HS-5 (cell line): ENCODE measurements at places on chromosomes 3 and 15.

DNA sequence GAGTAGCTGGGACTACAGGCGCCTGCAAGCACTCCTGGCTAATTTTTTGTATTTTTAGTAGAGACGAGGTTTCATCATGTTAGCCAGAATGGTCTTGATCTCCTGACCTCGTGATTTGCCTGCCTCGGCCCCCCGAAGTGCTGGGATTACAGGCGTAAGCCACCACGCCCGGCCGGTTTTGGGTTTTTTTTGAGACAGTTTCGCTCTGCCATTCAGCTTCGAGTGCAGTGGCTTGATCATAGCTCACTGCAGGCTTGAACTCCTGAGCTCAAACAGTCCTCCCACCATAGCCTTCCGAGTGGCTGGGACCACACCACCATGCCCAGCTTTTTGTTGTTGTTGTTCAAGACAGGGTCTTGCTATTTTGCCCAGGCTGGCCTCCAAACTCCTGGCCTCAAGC, 16.0 kb upstream of the SCAP start:
- no peak for DNase-seq

- DNase-seq = no peak
Measured at GRCh38 chr15:82176542-82176941, 86.0 kb downstream of the EFL1 start.

- DNase-seq = no peak
Measured at GRCh38 chr3:119239206-119239820, 1.4 kb downstream of the B4GALT4 start.

GRCh38 chr3:4580346-4581123, 87.4 kb downstream of the ITPR1 start:
- no peak for DNase-seq

- DNase-seq = peak; percentile 9
Measured at GRCh38 chr3:112030901-112031300, 3.6 kb upstream of the TMPRSS7 start.

DNA sequence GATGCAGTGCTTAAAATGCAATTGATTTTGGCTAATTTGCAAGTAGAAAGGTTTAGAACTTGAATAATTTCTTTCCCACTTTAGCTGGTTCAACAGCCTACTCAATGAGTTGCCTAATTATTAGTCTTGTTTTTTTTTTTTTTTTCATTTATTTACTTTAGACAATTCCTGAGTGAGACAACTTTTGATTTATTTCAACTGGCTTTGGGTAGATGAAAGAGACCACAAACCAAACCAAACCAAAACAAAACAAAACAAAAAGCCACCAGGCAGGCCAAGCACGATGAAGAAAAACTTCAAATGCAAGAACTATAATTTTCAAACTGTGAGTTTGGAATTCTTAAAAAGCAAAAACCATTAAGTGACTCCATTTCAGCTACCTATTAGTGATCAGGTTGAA, 469.9 kb downstream of the GBE1 start:
- no peak for DNase-seq

DNA sequence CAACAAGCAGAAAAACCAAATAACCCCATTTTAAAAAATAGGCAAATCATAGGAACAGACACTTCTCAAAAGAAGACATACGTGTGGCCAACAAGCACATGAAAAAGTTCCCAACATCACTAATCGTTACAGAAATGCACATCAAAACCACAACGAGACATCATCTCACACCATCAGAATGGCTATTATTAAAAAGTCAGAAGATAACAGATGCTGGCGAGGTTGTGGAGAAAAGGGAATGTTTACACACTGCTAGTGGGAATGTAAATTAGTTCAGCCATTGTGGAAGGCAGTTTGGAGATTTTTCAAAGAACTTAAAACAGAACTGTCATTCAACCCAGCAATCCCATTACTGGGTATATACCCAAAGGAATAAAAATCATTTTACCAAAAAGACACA, 60.7 kb downstream of the ABI3BP start:
- DNase-seq = no peak

- DNase-seq = no peak
Measured at GRCh38 chr3:72964633-72965032, 32.0 kb upstream of the PPP4R2 start.

DNA sequence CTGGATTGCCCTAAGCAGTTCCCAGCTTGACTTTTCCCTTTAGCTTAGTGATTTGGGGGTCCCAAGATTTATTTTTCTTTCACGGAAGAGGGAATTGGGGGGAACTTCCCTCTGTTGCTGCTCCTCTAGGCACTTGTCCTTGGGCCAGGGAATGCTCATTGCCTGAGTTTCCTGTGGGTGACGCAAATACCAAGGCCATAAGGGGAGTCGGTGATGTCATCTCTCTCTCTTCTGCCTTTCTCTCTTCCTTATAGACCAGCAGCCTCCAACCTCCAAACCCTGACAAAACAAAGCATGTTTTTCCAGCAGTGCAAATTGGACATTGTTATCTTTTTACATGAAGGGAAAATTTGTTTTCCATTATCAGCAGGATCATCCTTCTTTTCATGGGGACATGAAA, 120.2 kb downstream of the ITPR1 start:
- DNase-seq = no peak

GRCh38 chr3:93861017-93861416, 112.7 kb downstream of the PROS1 start:
- no peak for DNase-seq

GRCh38 chr15:60843482-60843881, 364.5 kb upstream of the ICE2 start:
- no peak for DNase-seq

GRCh38 chr15:51077221-51078153, 17.2 kb downstream of the TNFAIP8L3 start:
- no peak for DNase-seq

- no peak for DNase-seq
Measured at GRCh38 chr15:51588966-51589365, 33.6 kb downstream of the DMXL2 start.

DNA sequence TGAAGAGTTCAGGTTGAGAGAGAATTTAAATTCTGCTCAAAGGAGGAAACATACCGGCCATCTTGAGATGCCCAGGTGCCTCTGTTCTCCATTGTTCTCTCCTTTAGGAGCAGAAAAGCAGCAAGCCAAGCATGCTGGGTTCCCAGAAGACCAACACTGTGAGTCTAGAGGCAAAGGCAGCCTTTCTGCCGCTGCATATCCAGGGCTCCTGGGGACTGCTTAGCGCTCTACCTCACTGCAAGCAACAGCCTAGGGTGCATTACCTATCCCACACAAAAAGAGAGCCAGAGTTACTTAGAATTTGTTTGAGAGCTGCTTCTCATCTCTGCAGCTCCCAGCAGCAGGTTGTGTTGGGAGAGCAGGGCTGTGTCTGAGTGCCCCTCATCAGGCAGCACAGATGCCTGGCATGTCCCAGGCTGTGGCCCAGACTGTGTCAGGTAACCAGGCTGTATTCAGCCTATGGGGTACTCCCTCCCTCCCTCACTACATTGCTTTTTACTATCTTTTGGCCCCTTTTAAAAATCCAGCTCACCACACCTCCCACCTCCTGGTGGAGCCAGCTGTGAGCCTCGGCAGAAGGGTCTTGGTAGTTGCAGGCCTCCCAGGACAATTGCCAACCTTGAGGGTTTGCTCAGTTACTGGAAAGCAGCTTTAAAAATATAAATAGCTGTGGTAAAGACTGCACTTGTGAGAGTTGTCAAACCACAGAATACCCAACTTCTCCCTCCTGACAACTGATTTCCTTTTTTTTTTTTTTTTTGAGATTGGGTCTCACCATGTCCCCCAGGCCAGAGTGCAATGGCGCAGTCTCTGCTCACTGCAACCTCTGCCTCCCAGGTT, 30.2 kb downstream of the BCL2L10 start:
- DNase-seq = no peak

DNA sequence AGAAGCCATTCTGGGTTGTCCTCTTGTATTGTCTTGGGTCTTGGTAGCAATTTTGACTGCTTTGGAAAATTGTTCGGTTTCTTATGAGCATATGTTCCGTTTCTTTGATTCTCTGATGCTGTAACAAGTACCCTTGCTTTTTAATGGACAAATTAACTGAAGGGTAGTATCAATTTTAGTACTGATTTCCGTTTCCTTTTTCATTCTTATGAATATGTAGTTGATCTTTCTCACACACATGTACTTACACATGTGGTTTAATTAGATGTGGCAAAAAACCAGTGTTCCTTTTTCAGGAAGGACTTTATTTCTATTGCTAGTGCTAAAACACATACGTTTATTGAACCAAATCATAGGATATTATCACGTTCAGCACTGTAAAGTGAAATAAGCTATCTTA, 119.1 kb downstream of the TCF12 start:
- DNase-seq = no peak

DNA sequence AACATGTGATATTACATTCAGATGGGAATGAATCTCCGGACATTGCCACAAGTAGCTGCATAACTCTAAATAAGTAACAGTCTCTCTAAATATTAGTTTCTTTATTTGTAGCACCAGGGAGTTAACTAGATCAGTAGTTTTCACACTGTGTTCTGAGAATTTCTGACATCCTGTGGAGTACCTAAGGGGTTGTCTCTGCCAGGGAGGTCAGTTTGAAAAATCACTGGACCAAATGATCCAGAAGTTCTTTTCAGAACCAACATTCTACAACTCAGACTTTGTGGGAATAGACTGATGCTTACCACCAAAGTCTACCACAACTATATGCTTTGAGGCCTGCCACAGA, 9.0 kb upstream of the ILDR1 start:
- no peak for DNase-seq

DNA sequence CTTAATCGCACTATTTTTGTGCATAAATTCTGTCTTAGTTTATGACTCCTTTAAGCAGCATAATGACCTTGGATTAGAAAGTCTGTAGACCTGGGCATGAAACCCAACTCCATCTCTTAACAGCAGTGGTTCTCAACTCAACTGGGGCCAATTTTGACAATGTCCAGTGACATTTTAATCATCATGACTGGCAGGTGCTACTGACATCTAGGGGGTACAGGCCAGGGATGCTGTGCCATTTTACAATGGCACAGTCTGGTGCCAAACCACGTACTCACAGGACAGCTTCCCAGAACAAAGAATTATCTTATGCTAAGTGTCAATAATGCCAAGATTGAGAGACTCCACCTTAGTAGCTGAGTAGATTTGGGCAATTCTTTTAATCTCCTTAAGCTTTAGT, 405.0 kb downstream of the NTRK3 start:
- DNase-seq = no peak

GRCh38 chr15:78658823-78659222, 17.8 kb upstream of the CHRNB4 start:
- DNase-seq = no peak

- DNase-seq = no peak
Measured at GRCh38 chr15:39132954-39133600, 447.8 kb upstream of the THBS1 start.

DNA sequence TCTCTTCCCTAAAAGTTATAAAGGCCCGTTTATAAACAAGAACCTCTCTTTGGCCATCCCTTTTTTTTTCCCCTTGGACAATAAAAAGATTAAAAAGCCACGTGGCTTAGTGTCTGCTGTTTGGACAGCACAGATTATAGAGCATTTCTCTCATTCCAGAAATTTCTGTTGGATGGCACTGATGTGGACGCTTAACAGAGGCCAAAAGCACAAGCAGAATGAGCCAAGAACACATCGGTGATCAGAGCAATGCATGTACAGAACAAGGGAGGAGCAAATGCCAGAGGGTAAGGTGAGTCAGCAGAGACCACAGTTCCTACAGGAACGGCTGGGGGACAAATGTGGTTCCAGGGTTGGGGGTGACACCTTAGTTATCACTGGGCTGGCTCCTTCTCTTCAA, 30.3 kb upstream of the CTNNB1 start:
- DNase-seq = no peak

GRCh38 chr3:124584552-124585391, 145.5 kb upstream of the UMPS start:
- DNase-seq = no peak

GRCh38 chr3:112303764-112304325, 9.8 kb upstream of the SLC9C1 start:
- DNase-seq = no peak

DNA sequence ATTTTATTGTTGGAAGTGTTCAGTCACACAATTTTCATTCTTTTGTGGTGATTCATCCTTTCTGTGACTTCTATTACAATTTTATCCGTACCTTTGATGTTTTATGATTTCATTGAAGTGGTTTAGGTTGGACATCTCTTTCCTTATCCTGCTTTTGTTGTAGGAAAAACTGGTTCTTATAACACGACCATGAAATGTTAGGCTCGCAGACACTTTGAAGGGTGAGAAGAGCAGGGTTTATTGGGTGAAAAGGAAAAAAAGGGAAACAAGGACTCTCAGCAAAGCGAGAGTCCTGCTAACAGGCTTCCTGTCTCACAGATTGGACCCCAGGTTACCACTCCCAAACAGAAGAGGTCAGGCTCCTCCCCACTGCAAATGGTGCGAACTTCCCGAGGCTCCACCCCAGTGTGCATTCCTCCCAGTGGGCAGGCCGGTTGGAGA, 257.4 kb downstream of the STXBP5L start:
- DNase-seq = no peak
